ENCODE measurements at places on chromosomes 12 and 14.

DNA sequence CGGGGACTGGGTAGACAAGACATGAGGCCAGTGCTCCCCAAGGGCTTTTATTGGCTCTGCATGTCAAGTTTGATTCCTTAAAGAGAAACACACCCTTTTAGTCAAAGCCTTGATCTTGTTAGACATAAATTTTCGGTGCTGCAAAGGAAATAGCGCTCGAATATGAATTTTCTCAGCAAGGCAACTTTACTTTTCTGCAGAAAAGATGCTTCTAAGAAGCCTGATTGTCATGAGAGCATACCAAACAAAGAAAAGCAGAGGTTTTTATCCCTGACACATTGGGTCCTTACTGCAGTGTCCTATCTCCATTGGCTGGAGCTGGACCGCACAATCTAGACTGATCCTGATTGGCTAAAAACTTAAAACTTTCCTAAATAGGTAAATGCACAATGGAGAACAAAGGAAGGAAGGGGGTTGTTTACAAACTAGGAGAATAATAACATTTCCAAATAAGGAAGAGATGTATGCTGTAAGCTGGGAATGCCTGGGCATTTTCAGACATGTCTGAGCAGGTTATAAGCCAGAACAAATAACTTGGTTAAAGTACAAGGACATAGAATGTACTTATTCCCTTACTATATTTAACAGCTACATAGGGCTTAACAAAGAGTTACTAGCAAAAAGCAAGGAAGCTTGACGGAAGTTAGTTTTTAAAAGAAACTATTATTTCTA, 17.2 kb downstream of the TXNRD1 start:
- DNase-seq = no peak

DNA sequence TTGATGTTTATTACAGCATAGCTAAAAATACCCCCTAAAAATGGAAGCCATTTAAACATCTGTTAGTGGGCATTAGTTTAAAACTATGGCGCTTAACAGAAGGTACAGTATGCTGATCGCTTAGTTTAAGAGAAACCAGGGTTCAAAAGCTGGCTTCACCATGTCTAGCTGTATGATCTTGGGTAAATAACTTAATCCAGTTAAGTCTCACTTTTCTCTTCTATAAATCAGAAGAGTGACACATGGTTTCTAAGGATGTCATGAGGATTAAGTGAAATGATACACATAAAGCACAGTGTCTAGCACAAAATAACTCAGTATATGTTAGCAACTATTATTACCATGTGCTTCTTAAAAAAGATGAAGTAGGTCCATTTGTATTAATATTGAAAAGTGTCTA, 38.7 kb downstream of the STK38L start:
- DNase-seq = no peak

GRCh38 chr12:124939079-124939420, 24.6 kb upstream of the UBC start:
- no peak for DNase-seq

DNA sequence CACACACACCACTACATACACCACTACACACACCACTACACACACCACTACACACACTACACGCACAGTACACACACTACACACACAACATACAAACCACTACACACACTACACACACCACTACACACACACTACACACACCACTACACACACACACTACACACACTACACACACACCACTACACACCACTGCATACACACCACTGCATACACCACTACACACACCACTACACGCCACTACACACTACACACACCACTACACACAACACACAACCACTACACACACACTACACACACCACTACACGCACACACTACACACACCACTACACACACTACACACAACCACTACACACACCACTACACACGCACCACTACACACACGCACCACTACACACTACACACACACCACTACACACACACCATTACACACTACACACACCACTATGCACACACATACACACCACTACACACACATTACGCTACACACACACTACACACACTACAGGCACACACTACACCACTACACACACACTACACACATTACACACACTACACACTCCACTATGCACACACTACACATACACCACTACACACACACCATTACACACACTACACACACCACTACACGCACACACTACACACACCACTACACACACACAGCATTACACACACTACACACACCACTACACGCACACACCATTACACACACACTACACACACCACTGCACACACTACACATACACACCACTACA, 12.5 kb downstream of the NOC4L start:
- DNase-seq = no peak

- no peak for DNase-seq
These were observed 6.8 kb downstream of the ARL6IP4 start for GRCh38 chr12:122987086-122987951.

Data from hippocampal formation (tissue), 2 donors.